ENCODE measurements at places on chromosomes 1 and 21. TPM values are rescaled to one million over a fixed set of nuclear protein-coding genes. Genes with fewer than 3 reads are reported as not detected.
A peak's percentile ranks its signal among the peaks of the same experiment; 100 is the strongest.

Gene PLPP3
- 157 TPM for total RNA-seq

Gene FCRL4
- not detected for total RNA-seq

Gene TEX38
- not detected for total RNA-seq

Gene CCDC24
- 5.1 TPM for total RNA-seq

Gene NBPF4
- not detected for total RNA-seq

Gene ANKRD34A
- total RNA-seq = 1.1 TPM

Gene DAB1
- total RNA-seq = 0.27 TPM

Gene RGS8
- total RNA-seq = not detected

Gene PRKAA2
- total RNA-seq = 2.0 TPM

Gene OLFM3
- total RNA-seq = not detected

Gene ZBTB18
- 24.2 TPM for total RNA-seq

GRCh38 chr1:156608981-156609380 lies 7.7 kb upstream of the GPATCH4 start:
- no peak for DNase-seq

- DNase-seq = peak; percentile 51
Measured at GRCh38 chr21:35014302-35015041, 34.6 kb downstream of the RUNX1 start.

GRCh38 chr21:42918291-42918690 lies 7.1 kb downstream of the ERVH48-1 start:
- DNase-seq = no peak

DNA sequence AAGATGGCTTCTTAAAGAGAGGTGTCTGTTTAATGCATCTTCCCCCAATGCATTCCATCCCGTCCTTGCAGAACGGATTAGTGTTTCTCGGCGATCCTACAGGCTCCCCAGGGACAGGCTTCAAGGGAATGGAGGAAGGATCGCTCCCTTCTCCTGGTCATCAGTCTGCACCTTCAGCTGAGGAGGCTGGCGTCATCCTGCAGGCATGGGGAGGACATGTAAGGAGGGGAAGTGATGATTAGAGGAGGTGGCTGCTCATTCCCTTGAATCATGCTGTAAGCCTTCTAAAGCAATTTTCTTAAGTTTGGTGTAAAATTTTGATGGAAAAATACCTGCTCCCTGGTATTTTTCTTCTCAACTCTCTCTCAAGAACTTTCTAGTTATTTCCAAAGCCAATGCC lies 603.6 kb downstream of the NPHP4 start:
- no peak for DNase-seq

- peak; percentile 92 for DNase-seq
Measured at GRCh38 chr1:18913065-18913835, 10.9 kb upstream of the ALDH4A1 start.

- no peak for DNase-seq
Measured at GRCh38 chr1:31645274-31645568, 545 bp upstream of the PEF1 start.

- DNase-seq = peak; percentile 17
Measured at GRCh38 chr21:42337276-42337675, 13.5 kb downstream of the TFF2 start.

DNA sequence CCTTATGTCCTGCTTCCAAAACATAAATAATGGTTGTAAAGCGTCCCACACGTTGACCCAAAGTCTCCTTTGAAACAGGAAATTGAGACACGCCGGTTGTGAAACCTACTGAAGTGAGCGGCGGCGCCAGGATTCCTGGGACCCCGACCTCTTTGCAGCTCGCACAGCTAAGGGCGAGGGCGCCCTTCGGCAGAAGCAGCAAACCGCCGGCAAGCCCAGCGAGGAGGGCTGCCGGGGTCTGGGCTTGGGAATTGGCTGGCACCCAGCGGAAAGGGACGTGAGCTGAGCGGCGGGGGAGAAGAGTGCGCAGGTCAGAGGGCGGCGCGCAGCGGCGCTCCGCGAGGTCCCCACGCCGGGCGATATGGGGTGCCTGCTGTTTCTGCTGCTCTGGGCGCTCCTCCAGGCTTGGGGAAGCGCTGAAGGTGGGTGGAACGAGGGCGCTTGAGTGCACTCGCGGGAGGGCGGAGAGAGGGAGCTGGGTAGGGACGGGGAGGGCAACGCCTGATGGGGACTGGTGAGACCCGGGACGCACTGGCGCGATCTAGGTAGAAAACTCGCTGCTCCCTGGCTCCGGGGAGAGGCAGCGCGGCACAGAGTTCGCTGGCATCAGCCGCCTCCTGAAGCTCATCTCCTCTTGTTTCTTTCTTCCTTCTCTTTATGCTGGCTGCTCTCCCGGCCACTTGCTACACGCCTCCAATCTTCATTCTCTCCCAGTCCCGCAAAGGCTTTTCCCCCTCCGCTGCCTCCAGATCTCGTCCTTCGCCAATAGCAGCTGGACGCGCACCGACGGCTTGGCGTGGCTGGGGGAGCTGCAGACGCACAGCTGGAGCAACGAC lies at the start of gene CD1D:
CD1D (plus strand) TSS at position 155 of the 836 bp plus-strand sequence; CDS start at position 362, 207 bp downstream.
- DNase-seq = no peak

DNA sequence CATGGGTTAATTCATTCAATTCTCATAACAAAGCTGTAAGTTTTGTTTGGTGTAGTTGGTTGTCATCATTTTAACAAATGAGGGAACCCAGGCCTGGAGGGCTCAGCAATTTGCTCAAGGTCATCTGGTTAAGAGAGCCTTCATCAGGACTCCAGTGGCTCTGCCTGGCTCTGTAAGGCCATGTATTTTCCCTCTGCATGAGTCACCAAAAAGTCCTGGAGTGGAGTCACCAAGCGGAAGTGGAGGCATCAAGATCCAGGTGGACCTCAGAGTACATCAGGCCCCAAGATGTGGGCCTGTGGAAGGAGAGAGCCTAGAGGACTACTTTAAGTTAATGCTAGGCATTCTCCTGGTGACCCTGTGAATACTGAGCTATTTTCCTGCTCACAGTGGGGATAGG lies 30.0 kb upstream of the RBM15 start:
- DNase-seq = no peak

- no peak for DNase-seq
Measured at GRCh38 chr1:229141689-229142377, 129.1 kb upstream of the RAB4A start.

- DNase-seq = no peak
Measured at GRCh38 chr1:77829851-77830250, 50.4 kb downstream of the MIGA1 start.

GRCh38 chr1:85363092-85363491 lies 86.7 kb upstream of the BCL10 start:
- DNase-seq = no peak

DNA sequence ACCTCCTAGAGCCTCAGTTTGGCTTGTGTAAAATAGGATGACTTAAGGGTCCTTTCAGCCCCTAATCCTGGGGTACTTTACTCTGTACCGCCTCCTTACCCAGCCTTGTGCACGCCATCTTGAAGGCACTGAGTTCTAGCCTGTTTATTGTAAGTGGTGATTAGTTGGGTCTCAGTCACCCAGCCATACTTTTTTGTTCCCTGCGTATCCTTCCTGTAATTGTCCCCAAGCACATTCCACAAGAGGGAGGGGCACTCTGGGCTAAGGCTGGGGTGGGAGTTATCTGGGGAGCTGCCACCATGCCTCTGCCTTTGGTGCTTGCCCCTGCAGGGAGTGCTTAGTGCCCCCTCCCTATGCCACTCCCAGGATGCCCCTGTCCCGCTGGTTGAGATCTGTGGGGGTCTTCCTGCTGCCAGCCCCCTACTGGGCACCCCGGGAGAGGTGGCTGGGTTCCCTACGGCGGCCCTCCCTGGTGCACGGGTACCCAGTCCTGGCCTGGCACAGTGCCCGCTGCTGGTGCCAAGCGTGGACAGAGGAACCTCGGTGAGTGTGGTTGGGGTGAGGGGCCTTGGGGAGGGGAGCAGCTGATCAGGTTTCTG lies 856 bp downstream of the FDPS start:
- no peak for DNase-seq

DNA sequence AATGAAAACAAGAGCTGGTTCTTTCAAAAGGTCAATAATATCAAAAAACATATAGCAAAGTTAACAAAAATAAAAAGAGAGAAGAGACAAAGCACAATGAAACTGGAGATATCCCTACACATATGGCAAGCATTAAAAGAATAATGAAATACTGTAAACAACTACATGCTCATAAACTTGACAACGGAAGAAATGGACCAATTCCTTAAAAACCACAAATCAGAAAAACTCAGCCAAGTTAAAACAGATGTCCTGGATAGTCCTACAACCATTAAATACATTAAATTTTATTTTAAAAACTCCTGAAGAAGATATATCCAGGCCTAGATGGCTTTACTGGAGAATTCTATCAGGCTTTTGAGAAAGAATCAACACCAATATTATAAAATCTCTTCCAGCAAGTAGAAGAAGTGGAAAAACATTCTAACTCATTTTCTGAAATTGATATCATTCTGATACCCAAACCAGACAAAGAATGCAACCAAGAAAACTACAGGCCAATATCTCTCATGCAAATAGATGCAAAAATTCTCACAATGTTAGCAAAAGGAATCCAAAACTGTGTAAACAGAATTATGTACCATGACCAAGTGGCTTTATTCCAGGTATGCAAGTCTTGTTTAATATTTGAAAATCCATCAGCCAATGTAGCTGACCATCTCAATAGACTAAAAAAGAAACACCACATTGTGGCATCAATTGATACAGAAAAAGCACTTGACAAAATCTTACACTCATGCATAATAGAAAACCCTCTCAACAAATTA lies 56.1 kb upstream of the LRRC7 start:
- DNase-seq = no peak

DNA sequence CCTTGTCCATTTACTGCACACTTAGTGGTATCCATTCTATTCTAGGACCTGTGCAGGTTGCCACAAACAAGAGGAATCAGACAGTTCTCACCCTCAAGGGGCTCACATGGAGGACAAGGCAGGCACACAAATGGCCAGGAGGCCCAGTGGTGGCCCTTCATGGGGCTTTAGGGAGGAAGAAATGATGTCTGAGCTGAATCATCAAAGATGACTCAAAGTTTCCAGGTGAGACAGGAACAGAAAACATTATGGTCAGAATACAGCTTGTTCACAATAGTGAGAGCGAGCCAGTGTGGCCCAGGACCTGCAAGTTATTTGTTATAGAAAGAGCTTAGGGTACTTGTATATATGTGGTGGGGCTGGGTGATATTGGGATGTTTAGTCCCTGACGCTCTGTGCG lies 26.4 kb downstream of the SHISAL2A start:
- DNase-seq = no peak

DNA sequence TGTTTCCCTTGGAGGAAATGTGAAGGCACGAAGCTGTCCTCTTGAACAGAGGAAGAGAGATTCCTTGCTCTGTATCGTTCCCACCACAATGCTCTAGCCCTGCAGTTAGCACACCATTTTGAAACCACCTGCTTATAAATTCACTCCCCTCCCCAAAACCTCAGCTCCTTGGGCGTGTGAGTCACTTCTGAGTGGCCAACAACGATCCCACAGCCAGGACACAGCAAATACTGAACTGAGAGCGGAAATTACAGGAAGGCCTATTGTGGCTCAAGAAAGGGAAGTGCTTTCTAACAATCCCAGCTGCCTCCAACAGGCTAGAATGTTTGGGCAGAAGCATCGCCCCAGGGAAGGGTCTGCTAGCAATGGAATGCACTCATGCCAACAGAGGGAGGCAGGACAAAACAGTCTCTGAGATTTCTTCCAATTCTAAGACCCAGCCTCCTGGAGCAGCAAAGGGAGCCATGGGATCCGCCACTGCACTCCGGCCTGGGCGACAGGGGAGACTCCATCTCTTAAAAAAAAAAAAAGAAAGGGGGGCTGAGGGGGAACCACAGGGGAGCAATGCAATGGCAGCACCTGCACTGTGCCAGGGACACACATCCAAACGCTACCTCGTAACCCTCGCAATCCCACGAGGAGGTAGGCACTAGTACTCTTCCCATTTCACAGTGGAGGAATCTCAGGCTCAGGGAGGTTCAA lies 1.9 kb downstream of the TMEM53 start:
- DNase-seq = peak; percentile 88

GRCh38 chr1:60541831-60542532 lies 468.4 kb upstream of the C1orf87 start:
- DNase-seq = no peak

DNA sequence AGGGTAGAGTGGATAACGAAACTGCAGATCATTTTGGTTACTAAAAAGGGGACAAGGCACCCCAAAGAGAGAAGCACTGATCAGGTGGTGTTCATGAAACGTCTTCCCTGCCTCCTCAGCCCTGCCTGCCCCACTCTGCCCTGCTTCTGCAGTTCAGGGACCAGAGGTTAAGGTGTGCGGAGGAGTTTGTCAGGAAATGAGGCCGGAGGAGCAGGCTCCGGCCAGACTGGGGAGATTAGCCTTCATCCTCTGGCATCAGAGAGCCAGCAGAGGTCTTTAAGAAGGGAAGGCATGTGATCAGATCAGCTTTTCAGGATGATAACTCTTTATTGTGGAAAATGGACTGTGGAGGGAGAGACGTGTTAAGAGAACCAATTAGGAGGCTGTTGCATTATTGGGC lies 291.9 kb upstream of the NR5A2 start:
- DNase-seq = no peak

- DNase-seq = no peak
Measured at GRCh38 chr1:66764994-66765578, 12.8 kb downstream of the DYNLT5 start.

DNA sequence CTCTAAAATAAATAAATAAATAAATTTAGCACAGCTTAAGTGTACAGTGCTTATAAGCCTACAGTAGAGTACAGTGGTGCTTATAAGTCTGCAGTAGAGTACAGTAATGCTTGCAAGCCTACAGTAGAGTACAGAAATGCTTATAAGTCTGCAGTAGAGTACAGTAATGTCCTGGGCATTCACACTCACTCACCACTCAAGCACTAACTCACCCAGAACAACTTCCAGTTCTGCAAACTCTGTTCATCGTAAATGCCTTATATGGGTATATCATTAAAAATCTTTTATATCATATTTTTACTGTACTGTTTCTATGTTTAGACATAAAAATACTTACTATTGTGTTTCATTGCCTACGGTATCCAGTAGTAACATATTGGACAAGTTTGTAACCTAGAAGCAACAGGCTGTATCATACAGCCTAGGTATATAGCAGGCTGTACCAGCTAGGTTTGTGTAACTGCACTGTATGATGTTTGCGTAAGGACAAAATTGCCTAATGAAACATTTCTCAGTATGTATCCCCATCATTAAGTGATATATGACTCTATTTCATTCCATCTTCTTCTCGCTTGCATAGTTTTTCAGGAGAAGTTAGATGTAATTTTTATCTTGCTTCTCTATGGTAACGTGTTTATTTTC lies 14.0 kb upstream of the S100B start:
- no peak for DNase-seq

DNA sequence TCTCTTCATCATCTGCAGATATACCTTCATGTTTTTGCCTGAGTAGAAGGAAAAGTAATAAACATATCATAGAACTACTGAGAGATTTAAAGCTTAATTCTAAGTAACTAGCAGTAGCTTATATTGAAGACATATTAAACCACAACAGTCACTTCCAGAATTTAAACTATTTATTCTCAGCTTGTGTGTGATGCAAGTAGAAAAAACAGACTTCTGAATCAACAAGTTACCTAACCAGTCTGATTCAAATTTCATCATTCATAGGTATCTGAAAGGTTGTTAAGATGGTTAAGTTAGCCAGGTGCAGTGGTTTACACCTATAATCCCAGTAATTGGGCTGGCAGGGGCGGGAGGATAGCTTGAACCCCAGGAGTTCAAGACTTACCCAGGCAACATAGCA lies 41.9 kb downstream of the SPAG17 start:
- DNase-seq = no peak

Data from osteocyte (in vitro differentiated cells).